ENCODE measurements at places on chromosomes 12 and 14.

DNA sequence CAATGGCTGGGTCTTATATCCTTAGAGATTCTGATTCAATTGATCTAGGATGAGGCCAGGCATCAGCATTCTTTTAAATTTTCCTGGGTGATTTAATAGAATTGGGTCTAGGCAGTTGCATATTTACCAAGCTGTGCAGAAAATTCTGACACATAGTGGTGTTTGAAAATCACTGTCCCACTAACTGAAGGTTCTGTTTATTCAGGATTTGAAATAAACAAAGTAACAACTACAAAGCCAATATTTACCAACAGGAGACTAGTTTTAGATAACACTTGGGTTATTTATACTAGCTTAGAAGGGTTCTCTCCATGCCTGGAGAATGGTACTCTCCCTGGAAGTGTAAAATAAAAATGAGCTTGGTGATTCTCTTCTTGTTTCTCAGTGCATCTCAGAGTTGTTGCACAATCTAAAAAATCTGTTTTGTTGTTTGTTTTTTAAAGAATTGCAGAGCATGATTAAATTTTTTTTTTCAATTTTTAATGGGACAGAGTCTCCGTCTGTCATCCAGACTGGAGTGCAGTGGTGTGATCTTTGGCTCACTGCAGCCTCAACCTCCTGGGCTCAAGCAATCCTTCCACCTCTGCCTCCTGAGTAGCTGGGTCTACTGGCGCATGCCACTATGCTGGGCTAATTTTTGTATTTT, 16.9 kb downstream of the BEST3 start:
- no peak for DNase-seq

- no peak for DNase-seq
Observed at GRCh38 chr12:132319359-132319950, 9.9 kb downstream of the GALNT9 start.

DNA sequence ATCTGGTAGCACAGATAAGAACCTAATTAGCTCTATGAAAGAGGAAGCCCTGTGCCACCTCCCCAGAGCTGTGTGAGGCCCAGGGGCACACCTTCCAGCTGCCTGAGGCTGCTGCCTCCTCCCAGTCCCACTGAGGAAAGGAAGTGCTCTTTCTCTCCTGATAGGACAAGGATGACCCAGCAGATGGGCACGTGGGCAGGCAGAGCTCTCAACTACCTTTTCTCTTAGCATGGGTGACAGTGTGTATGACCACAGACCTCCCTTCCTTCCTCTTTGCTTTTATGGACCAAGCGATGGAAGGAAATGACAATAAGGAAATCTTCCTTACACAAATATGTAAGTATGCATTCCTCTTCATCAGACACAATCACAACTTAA, 127.6 kb upstream of the AMIGO2 start:
- DNase-seq, result no peak

GRCh38 chr12:15540469-15540872, 218.2 kb downstream of the PTPRO start:
- DNase-seq, result no peak

DNA sequence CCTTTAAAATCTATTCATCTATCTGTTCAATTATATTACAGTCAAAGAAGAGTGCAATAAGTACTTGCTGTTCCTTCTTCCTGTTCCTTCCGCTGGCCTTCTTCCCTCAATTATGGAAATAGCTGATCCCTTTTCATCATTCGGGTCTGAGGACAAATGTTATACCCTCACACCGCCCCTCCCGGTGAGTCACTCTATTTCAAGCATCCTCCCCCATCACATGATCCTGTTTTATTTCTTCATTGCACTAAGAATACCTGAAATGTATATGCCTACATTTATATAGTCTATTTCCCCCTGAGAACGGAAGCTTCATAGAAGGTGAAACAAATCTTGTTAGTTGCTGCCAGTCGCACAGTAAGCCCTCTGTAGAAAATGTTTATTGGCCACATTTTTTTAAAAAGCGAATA, 2.5 kb downstream of the SLC38A1 start:
- peak; percentile 6 for DNase-seq

- no peak for DNase-seq
Observed at GRCh38 chr12:27575090-27575761, 51.2 kb downstream of the PPFIBP1 start.

DNA sequence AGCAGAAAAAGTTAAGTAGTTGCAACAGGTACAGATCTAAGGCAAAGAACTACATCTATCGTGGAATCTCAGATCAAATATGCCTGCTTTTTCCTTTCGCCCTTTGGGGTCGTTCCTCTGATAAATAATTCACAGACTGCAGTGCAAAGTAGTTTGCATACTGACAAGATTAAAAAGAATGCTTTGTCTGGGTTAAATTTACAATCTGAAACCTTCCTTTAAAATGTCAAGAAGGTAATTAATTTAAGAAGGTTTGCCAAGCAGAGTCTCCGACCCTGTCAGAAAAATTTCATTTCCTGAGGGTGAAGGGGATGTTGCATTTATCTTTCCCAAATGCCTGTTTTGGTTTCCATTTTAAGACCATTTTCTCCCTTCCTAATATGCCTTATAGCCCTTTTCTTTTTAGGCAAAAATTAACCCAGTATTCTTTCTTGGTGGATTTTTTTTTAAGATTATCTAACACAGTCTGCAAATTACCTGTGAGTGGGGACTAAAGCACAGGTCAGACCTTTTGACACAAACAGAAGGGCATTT, 406.9 kb downstream of the LRIG3 start:
- no peak for DNase-seq

Measured in stimulated activated CD8-positive, alpha-beta memory T cell treated with anti-CD3 and anti-CD28 coated beads, Interleukin-2, amount 100 ng/mL, for 48 hours (primary cell).